Cardiac muscle cell (in vitro differentiated cells and primary cell): ENCODE measurements at places on chromosomes 5 and 9. TPM values are rescaled to one million over a fixed set of nuclear protein-coding genes. Genes with fewer than 3 reads are reported as not detected.

DNA sequence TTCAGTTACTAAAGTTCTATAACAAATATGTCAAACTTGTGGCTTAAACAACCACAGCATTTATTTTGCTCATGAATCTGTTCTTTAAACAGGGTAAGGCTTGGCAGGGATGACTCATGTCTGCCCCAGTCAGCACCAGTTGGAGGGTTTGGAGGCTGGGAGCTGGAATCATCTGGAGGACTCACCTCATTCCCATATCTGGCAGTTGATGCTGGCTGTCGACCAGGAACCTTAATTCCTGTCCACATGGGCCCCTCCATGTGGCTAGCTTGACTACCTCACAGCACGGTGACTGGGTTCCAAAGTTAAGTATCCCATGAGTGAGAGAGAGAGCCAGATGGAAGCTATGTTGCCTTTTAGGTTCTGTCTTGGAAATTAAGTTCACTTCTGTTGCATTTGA, 13.8 kb upstream of the CCL28 start:
- H3K27ac ChIP-seq = no peak overlapping the region
- no peaks in the 10 kb centered on the region for H3K4me1 ChIP-seq
- no peak overlapping the region for H3K4me3 ChIP-seq
- peak; percentile 58 for DNase-seq

- H3K4me3 ChIP-seq = peak overlapping the region; percentile 31
- no peaks in the 10 kb centered on the region for H3K36me3 ChIP-seq
- H3K27me3 ChIP-seq = peaks cover 42% of the 10 kb centered on the region
- H3K27ac ChIP-seq = no peak overlapping the region
- no peaks in the 10 kb centered on the region for H3K4me1 ChIP-seq
These were observed 8.7 kb downstream of the CCL21 start for GRCh38 chr9:34701023-34701768.

- DNase-seq = no peak
- no peaks in the 10 kb centered on the region for H3K27me3 ChIP-seq
- no peaks in the 10 kb centered on the region for H3K36me3 ChIP-seq
- no peak overlapping the region for H3K4me3 ChIP-seq
- H3K4me1 ChIP-seq = no peaks in the 10 kb centered on the region
- no peak overlapping the region for H3K27ac ChIP-seq
These were observed 213.5 kb downstream of the FOXD4L6 start for GRCh38 chr9:40914772-40915659.

- H3K36me3 ChIP-seq = no peaks in the 10 kb centered on the region
- DNase-seq = no peak
- H3K4me1 ChIP-seq = no peaks in the 10 kb centered on the region
- H3K4me3 ChIP-seq = no peak overlapping the region
- H3K27ac ChIP-seq = no peak overlapping the region
- no peaks in the 10 kb centered on the region for H3K27me3 ChIP-seq
These were observed 532.5 kb upstream of the DAP start for GRCh38 chr5:11293523-11293922.

- H3K27ac ChIP-seq = no peak overlapping the region
- no peaks in the 10 kb centered on the region for H3K4me1 ChIP-seq
- no peaks in the 10 kb centered on the region for H3K36me3 ChIP-seq
- no peak overlapping the region for H3K4me3 ChIP-seq
- H3K27me3 ChIP-seq = no peaks in the 10 kb centered on the region
- DNase-seq = no peak
These were observed 755.0 kb upstream of the ZNF608 start for GRCh38 chr5:125501396-125501795.

- H3K36me3 ChIP-seq = no peaks in the 10 kb centered on the region
- no peaks in the 10 kb centered on the region for H3K27me3 ChIP-seq
- H3K4me3 ChIP-seq = no peak overlapping the region
These were observed 22.1 kb downstream of the C6 start for GRCh38 chr5:41191249-41191648.

DNA sequence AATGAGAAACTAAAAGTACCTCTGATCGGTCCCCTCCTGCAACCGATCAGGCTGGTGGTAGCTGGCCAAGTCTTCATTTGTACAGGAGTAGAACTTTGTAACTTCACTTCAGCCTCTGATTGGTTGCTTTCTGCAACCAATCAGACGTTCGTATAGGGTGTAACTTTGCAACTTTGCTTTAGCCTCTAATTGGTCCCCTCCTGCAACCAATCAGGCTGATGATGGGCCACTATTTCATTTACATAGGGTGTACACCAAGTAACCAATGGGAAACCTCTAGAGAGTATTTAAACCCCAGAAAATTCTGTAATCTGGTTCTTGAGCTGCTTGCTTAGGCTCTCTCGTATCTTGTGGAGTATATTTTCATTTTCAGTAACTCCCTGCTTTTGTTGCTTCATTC, 445.5 kb downstream of the MED10 start:
- no peaks in the 10 kb centered on the region for H3K4me1 ChIP-seq
- H3K27me3 ChIP-seq = no peaks in the 10 kb centered on the region
- H3K36me3 ChIP-seq = no peaks in the 10 kb centered on the region
- H3K27ac ChIP-seq = no peak overlapping the region
- DNase-seq = no peak
- no peak overlapping the region for H3K4me3 ChIP-seq

- no peak overlapping the region for H3K27ac ChIP-seq
- H3K4me3 ChIP-seq = no peak overlapping the region
- H3K27me3 ChIP-seq = no peaks in the 10 kb centered on the region
- no peaks in the 10 kb centered on the region for H3K36me3 ChIP-seq
- no peak for DNase-seq
These were observed 71.8 kb upstream of the SIMC1 start for GRCh38 chr5:176166427-176166826.

GRCh38 chr9:19408316-19408692, 505 bp upstream of the ACER2 start:
- no peaks in the 10 kb centered on the region for H3K36me3 ChIP-seq
- no peak overlapping the region for H3K27ac ChIP-seq

GRCh38 chr9:20270161-20270560, 352.1 kb downstream of the MLLT3 start:
- peaks cover 5% of the 10 kb centered on the region for H3K4me1 ChIP-seq
- H3K27me3 ChIP-seq = no peaks in the 10 kb centered on the region
- no peaks in the 10 kb centered on the region for H3K36me3 ChIP-seq
- H3K27ac ChIP-seq = no peak overlapping the region
- no peak overlapping the region for H3K4me3 ChIP-seq

DNA sequence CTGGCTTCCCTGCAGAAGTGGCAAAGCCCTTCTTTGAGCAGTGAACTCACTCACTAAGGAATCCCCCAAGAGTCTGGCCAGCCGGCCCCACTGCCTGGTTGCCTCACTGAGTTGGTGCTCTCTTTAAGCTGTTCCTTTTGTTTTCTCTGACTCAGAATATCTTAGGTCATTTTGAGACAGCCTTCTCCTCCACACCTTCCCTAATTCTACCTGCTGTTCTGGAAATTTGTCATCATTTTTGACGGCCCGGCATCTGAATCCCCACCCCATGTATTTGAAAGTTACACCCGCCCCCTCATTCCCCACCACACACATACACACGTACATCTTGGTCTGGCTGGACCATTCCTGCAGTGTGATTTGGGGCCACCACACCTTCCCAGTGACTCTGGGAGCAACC, 41.8 kb downstream of the FGF1 start:
- DNase-seq = no peak
- no peaks in the 10 kb centered on the region for H3K4me1 ChIP-seq
- no peak overlapping the region for H3K4me3 ChIP-seq
- no peaks in the 10 kb centered on the region for H3K27me3 ChIP-seq

DNA sequence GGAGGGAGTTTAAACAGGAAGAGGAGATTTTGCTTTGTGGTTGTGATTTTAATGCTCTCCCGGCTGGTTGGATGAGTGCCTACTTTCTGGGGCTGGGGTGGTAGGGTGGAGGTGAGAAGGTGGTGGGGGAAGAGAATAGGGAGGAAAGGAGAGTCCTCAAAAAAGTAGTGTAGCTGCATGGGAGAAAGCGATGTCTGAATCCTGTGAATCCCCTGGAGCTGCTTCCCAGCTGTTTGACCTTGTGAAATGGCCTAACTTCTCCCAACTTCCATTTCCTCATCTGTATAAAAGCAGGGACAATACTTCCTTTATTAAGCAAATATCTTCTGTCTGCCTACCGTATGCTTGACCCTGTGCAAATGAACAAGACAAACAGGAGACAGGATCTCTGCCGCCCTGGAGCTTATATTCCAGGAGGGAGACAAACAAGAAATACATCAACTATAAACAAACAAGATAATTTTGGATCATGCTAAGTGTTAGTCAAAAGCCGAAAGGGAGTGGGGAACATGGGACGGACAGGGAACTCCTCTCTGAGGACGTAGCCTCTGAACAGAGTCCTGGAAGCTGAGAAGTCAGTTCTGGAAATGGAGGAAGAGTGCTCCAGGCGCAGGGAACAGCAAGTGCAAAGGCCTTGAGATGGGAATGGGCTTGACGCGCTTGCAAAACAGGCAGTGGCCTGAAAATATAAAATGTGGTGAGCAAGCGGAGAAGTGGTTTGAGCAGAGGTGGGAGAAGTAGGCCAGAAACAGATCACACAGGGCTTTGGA, 103.5 kb downstream of the SPRY4 start:
- no peak overlapping the region for H3K27ac ChIP-seq
- DNase-seq = no peak
- no peaks in the 10 kb centered on the region for H3K4me1 ChIP-seq
- H3K36me3 ChIP-seq = no peaks in the 10 kb centered on the region
- H3K27me3 ChIP-seq = no peaks in the 10 kb centered on the region
- no peak overlapping the region for H3K4me3 ChIP-seq

DNA sequence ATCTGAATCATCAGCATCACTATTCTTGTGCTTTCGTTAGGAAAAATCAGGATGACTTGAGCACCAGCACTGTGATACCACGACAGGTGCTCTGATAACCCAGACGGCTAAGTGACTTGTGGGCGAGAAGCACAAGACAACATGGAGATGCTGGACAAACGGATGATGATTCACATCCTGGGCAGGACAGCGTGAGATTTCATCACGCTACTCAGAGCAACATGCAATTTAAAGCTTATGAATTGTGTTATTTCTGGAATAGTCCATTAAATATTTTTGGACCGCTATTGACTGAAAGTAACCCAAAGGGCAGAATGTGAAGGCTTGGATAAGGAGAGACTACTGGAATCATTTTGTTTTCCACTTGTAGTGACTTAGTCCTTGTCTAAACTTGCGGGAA, 114.8 kb upstream of the DAPK1 start:
- peak; percentile 88 for DNase-seq
- no peaks in the 10 kb centered on the region for H3K36me3 ChIP-seq
- no peaks in the 10 kb centered on the region for H3K27me3 ChIP-seq

DNA sequence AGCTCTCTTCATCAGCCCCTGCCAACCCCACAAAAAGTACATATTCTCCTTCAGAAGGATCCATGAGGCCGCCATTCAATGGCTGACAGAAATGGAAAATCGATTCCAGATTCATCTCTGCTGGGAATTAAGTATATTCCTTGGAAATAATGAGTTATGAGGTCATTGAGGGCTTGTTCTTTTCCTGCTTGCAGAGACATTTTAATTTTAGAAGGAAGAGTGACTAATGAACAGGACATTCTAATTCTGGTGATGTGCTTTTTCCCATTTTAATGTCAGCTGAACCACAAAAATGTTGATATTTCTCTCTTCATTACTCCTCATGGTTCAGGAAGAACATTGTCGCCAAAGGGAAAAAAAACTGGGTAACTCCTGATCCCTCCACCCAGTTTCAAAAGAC, 314.0 kb downstream of the PIK3R1 start:
- DNase-seq = no peak
- H3K4me3 ChIP-seq = no peak overlapping the region
- no peaks in the 10 kb centered on the region for H3K4me1 ChIP-seq
- H3K36me3 ChIP-seq = no peaks in the 10 kb centered on the region
- H3K27ac ChIP-seq = no peak overlapping the region

DNA sequence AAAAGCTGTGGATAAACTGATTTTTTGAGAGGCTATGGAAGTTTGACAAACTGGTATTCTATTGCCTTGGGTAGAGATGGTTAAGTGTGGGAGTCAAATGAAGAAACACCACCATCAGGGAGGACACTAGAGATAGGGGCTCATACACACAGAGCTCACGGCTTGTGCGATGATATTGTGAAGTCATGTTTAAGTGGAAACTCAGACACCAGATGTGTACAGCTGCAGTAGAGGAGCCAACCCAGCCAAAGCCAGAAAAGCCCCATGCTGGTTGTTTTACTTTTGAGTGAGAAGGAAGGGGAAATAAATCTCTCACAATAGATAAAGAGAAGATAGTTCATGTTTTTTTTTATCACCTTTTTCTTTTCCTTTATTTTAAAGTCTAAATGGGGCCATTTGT, 377.7 kb downstream of the DMRT2 start:
- H3K4me1 ChIP-seq = no peaks in the 10 kb centered on the region
- no peaks in the 10 kb centered on the region for H3K27me3 ChIP-seq
- no peak overlapping the region for H3K27ac ChIP-seq
- no peak for DNase-seq
- no peaks in the 10 kb centered on the region for H3K36me3 ChIP-seq

GRCh38 chr5:112436144-112436543, 17.1 kb upstream of the EPB41L4A start:
- H3K27me3 ChIP-seq = no peaks in the 10 kb centered on the region
- H3K4me3 ChIP-seq = no peak overlapping the region
- H3K4me1 ChIP-seq = no peaks in the 10 kb centered on the region

- no peaks in the 10 kb centered on the region for H3K36me3 ChIP-seq
- DNase-seq = peak; percentile 76
- peaks cover 29% of the 10 kb centered on the region for H3K27me3 ChIP-seq
- H3K4me3 ChIP-seq = peak overlapping the region; percentile 55
- no peak overlapping the region for H3K27ac ChIP-seq
These were observed 1.1 kb downstream of the LURAP1L start for GRCh38 chr9:12775679-12776512.

DNA sequence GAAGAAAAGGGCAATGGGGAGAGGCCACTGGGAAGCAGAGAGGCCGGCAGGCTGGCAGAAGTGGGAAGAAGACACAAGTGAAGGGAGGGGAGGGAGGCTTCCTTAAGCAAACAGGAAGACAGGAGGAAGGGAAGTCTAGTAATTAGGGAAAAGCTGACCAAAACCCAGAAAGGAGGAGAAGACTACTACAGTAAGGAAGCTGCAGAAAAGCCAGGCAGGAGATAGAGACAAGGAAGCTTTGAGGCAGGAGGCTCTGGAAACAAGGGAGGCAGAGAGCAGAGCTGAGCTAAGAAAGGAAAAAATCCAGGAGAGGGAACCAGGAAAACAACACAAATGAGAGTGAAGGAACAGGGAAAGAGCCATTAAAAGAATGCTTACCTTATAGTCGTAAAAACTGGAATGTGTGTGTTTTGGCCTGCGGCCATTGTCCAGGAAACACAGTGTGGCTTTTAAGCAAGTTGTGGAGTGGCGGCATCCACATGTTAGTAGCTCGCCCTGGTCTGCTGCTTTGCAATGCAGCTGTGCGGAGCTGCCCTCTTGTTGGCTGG, 317.1 kb upstream of the CLINT1 start:
- no peaks in the 10 kb centered on the region for H3K27me3 ChIP-seq
- H3K36me3 ChIP-seq = no peaks in the 10 kb centered on the region
- no peak for DNase-seq

GRCh38 chr9:127128341-127129072, 6.1 kb upstream of the ANGPTL2 start:
- no peak overlapping the region for H3K4me3 ChIP-seq
- no peak for DNase-seq
- H3K36me3 ChIP-seq = no peaks in the 10 kb centered on the region
- H3K27me3 ChIP-seq = no peaks in the 10 kb centered on the region
- no peak overlapping the region for H3K27ac ChIP-seq

PCDH12 gene
- 0.28 and 0.57 TPM in 2 replicates for total RNA-seq

TGFBI gene
- 2.9 and 9.0 TPM in 2 replicates for total RNA-seq

LVRN gene
- 0.36 and 3.0 TPM in 2 replicates for total RNA-seq

SPINK13 gene
- not detected in 2 replicates for total RNA-seq

LCN6 gene
- not detected in 2 replicates for total RNA-seq

SLC6A18 gene
- total RNA-seq = not detected in 2 replicates

PPP3R2 gene
- total RNA-seq = not detected in 2 replicates

ZNF879 gene
- 9.4 and 12.0 TPM in 2 replicates for total RNA-seq

CHSY3 gene
- 5.7 and 6.7 TPM in 2 replicates for total RNA-seq

F2RL1 gene
- total RNA-seq = not detected in 2 replicates

GABRP gene
- 0.30 and 0.39 TPM in 2 replicates for total RNA-seq

ECSCR gene
- not detected in 2 replicates for total RNA-seq
